ENCODE measurements at places on chromosomes 7 and 10.

DNA sequence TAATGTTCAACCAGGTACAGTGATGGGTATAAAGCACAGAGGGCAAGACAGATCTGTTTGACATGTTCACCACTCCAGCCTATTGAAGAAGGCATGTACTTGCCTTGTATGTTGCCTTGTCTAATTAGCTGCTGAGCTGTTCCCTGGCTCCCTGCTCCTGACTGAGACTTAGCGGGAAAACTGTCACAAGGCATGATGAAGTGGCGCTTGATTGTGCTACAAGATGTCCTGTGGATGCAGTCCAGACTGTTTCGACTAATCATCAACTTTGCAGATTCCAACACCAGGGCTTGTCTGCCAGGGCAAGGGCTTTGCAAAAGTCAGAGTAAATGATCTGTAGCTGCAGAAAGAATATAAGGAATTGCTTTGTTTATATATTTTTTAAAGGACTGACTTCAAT is 136.2 kb upstream of the NRBF2 start:
- DNase-seq, result no peak

- DNase-seq, result no peak
Measured at GRCh38 chr7:38120076-38120475, 58.0 kb upstream of the STARD3NL start.

DNA sequence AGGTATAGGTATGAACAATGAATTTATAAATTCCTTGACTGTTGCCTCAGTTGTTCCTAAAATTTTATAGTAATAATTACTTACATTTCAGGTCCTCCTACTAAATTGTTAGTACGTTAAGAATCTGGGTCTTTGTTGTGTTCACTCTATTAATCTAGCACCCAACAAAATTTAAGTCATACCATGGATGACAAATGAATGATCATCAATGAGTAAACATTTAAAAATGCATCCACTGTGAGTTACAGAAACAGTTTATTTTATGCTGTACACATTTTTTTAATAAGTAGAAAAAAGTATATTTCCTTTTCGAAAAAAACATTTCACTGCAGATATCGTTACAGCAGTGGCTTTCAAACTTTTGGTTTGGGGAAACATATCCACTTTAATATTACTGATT is 265.2 kb downstream of the PCLO start:
- DNase-seq, result no peak

DNA sequence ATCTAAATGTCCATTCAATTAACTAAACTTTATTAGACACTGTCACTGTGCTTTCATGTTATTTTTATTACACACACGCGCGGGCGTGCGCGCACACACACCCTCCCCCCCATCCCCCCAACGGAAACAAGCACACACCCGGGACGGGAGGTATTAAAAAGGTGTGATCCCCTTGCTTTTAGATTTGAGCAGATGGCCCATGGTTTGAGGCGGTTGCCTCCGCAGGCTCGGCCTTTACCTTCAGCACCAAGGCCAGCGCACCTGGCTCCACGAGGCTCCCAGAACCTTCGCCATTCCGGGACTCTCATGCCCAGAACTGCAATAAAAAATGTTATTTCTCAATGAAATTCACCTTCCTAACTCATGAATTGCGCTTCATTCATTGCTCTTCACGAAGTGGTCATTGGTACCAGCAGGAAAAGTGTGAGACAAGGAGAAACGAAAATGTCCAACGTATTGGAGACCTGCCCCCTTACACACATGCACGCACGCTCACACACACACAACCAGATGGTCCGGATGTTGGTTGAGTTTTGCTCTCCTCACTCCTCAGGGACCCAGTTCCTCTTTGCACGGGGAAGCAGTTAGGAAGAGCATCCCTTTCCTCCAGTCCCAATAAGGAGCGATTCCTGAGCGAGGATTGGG is 20.8 kb upstream of the PTF1A start:
- no peak for DNase-seq

- DNase-seq, result no peak
Measured at GRCh38 chr7:5348134-5349004, 65.6 kb downstream of the SLC29A4 start.

GRCh38 chr10:111273235-111273634 is 196.4 kb downstream of the ADRA2A start:
- DNase-seq, result no peak

GRCh38 chr10:100997360-100998182 is 2.0 kb upstream of the LZTS2 start:
- DNase-seq, result peak; percentile 74

GRCh38 chr10:26780793-26781601 is 79.8 kb downstream of the ABI1 start:
- DNase-seq, result no peak

DNA sequence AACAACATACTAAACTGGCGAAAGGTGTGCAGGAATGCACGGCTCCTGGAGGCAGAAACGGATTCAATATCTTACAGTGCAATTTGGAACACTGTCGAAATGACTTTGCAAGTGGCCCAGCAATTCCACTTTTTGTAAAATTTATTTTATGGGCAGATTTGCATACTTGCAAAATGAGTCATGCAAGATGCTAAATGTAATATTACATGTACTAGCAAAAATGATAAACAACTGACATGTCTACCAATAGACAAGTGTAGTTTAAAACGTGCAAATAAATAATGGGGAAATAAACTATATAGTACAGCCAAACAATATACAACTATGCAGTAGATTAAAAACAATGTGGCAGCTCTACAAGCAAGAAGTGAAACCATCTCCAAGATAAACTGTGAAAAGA is 97.7 kb downstream of the ARHGAP12 start:
- DNase-seq, result no peak

GRCh38 chr10:84825330-84825729 is 496.9 kb downstream of the CCSER2 start:
- DNase-seq, result no peak

DNA sequence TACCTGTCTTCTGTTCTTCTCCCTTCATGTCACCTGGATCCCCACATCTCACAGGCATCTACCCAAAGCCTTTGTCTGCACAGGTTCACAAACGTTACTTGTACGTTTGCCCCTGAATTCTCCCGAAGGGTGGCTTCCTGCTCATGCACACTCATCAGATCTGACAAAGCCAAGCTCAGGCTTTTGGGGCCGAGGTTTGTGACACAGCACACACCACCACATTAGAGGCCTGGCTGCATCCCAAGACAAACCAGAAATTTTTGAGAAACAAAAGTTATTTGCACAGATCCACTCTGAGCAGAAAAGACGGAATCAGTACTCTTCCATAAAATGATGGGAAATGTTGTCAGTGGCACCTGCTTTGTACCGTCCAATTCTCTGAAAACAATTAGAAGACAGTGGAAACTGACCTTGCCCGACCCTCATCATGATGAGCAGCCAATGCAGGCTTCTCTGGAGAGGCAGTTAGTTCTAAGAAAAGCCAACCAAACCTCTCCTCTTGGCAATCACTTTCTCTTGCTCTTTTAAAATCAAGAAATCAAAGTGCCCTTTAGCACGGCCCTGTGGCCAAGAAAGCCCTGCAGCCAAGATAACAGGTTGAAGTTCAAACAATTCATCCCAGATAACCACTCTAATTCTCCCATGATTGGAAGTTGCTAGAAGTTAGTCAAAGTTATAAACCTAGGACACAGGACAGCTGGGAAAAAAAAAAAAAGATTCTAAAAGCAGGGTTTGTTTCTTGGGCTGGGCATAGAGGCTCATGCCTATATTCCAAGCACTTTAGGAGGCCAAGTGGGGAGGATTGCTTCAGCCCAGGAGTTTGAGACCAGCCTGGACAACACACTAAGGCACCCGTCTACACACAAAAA is 13.6 kb upstream of the SVIL start:
- DNase-seq, result no peak

DNA sequence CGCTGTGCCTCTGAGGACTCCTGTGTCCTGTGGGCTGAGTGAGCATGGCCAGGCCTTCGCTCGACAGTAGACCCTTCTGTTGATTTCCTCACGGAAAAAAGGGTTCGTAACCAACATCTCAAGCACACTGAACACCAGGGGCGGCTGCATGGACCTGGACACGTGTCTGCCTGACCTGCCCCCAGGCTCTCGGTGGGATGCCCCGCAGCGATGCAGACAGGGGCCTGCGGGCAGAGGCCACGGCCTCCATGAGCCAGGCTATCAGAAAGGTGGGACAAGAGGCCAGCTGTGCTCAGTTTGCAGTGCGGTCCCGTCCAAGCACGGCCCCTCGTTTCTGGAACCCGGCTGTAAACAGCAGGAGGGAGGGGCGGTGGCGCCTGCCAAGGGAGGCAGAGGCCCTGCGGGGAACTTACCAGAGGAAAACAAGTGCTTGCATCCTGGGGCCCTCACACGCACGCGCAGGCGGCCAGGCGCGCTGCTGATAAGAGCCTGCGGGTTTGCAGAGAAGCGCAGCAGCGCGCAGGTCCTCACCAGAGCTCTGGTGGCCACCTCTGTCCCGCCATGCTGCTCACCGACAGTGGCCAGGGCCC is 10.6 kb downstream of the GPR146 start:
- DNase-seq, result peak; percentile 62

DNA sequence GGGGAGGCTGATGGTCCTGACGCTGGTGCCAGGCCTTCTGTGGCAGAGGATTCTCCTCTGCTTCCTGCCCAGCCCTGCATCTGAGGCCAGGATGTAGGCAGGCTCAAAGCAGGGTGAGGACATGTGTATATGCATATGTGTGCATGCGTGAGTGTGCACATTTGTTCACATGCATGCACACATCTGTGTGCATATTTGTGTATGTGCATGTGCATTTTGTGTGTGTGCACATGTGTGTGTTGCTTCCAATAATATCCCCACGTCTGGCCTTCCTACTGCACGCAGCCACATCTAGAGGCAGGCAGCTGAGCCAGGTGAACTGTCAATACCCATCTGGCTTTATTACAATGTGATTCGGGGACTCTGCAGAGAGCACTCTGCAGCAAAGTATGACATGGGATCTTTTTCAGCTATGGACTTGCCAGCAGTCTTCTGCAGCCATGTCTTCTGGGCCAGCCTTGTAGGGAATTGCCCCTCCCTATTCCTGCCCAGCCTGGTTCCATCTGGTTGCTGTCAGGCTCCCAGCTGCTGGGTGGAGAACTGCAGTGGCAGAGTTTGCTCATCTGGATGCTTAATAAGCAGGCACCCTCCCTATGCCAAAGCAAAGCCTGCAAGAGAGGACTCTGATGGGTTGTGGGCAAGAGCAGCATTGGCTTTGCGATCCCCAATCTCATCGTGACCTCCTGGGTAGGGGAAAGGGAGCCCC is 140.7 kb downstream of the PFKFB3 start:
- DNase-seq, result no peak

DNA sequence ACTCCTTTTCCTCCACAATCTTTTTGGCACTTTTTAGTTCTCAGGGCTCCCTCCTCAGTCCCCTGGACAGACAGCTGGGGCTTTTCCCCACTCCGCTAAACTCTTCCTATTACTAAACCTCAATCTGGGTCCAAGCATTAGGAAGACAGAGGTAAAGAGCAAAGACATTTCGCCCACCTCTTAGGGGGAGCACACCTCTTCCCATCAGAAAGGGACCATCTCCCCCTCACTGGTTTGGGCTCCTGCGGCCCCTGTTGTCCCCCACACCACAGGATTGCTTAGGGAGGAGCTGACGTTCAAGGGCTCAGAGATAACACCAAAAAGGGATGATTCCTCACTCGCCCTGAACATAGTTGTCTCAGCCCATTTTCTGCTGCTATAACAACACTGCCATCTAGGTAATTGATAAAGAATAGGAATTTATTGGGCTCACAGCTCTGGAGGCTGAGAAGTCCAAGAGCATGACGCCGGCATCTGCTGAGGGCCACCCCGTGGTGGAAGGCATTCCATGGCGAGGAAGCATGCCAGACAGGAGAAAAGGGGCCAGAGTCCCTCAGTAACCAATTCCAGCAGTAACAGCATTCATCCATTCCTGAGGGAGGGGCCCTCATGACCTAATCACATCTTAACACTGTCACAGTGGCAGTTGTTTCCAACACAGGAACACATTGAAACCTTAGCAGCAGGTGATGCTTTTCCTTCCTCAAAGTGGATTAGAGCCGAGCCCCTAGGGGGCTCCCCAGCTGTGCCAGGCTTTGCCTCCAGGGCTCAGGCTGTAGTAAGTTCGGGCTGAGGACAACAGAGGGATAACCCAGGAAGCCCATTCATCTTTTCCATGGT is 209.6 kb downstream of the EBF3 start:
- DNase-seq, result no peak

- no peak for DNase-seq
Measured at GRCh38 chr7:25642849-25643248, 414.6 kb upstream of the NPVF start.

DNA sequence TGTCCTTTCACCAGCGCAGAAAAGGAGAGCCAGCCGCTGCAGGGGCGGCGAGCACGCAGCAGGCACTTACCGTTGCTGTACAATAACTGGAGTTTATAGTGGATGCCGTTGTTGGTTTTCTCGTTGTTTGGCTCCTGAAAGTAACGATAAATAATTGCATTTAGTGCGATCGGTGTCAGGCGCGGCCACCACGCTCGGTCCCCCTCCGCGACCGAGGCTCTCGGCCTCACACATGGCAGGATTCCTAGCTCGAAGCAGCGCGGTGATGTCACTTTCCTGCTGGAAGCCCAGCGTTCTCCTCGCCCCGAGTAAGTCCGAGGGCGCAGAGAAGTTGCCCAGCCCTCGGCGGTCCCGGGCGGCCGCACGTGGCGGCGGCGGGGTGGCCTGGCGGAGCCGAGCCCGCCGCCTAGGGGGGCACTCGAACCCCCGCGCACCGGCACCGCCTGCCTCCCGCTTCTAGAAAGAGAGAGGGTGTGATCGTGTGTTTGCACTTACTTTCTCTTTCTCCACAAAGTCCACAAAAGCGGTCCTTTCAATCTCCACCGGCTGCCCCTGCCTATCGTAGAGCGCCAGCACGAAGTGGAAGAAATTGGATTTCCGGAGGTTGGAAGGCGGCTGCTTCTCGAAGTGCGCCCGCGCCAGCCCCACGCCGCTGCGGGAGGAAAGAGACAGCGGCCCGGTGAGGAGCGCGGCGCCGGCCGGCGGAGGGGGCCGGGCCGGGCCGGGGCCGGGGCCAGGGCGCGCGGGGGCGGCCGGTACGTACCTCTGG is 1.0 kb downstream of the EBF3 start:
- peak; percentile 27 for DNase-seq

DNA sequence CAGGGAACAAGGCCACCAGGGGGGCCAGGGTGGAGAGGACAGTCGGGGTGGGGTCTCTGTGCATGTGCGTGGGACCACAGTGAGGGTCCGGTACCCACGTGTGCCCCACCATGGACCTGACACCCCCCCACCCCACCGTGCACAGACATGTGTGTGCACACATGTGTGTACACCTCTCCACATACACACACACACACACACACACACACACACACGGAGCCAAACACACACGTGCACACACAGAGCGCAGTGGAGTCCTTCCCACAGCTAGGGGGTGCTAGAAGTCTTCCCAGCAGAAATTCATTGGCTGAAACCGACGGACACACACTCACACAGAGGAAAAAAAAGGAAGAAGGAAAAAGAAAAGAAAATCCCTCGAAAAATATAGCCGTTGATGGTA is 42.8 kb upstream of the GNA12 start:
- DNase-seq, result peak; percentile 54

GRCh38 chr10:74923556-74923955 is 97.2 kb downstream of the KAT6B start:
- peak; percentile 77 for DNase-seq

- DNase-seq, result no peak
Measured at GRCh38 chr7:44980393-44981034, 1.7 kb upstream of the MYO1G start.

- no peak for DNase-seq
Measured at GRCh38 chr7:132049462-132050304, 493.3 kb upstream of the PODXL start.

GRCh38 chr7:52501696-52502095 is 533.7 kb upstream of the POM121L12 start:
- DNase-seq, result no peak

All from cerebellar cortex (tissue), 1 donor.